ENCODE measurements at places on chromosomes 2 and 18. TPM values are rescaled to one million over a fixed set of nuclear protein-coding genes. Genes with fewer than 3 reads are reported as not detected.

The ARHGEF4 gene
- total RNA-seq: 2.6 TPM

The ZNF396 gene
- total RNA-seq: 3.2 TPM

- peak overlapping the region; percentile 15 for H3K27ac ChIP-seq
- no peak overlapping the region for H3K4me3 ChIP-seq
- no peaks in the 10 kb centered on the region for H3K27me3 ChIP-seq
- H3K4me1 ChIP-seq: peaks cover 15% of the 10 kb centered on the region
Observed at GRCh38 chr18:57743008-57743407, 60.1 kb downstream of the ATP8B1 start.

DNA sequence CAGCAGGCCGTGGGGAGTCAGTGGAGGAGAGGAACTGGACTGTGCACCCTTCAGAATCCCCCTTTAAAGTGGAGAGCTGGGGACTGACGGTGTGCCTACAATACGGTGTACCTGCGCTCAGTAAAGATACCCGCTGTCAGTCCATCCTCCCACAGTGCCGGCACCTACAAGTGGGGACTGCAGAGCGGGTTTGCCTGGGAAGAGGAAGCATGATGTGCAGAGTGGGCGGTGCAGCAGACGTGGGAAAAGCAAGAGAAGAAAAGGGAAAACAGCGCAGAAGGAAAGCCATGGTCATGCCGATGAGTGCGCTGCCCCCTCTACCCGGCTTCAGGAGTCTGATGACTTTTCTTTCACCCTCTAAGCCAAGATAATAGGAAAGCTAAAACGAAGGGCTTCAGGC is 148.0 kb downstream of the TPO start:
- DNase-seq: no peak
- no peak overlapping the region for H3K4me3 ChIP-seq
- no peaks in the 10 kb centered on the region for H3K27me3 ChIP-seq
- H3K27ac ChIP-seq: no peak overlapping the region

The RTP5 gene
- total RNA-seq: not detected

DNA sequence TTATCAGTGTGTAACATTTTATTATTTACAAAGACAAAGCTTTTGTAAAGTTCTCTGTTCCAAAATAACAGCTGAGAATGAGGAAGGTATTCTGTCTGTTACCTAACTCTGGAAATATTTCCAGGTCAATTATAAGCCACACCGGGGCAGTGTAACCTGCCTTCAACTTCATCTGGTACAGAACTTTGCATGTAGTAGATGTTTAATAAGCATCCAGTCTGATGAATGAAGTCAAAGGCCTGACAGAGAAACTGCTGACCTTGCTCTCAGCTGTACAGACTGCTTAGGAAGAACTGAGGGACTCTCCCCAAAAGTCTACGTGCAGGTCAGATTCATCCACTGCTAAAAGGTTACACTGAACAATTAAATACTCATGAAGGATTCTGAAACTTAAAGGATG is 43.3 kb downstream of the WDFY1 start:
- H3K27me3 ChIP-seq: no peaks in the 10 kb centered on the region
- no peaks in the 10 kb centered on the region for H3K4me1 ChIP-seq
- no peak overlapping the region for H3K4me3 ChIP-seq
- DNase-seq: no peak
- no peaks in the 10 kb centered on the region for H3K36me3 ChIP-seq
- no peak overlapping the region for H3K27ac ChIP-seq
